ENCODE measurements at places on chromosomes 6 and 20.

DNA sequence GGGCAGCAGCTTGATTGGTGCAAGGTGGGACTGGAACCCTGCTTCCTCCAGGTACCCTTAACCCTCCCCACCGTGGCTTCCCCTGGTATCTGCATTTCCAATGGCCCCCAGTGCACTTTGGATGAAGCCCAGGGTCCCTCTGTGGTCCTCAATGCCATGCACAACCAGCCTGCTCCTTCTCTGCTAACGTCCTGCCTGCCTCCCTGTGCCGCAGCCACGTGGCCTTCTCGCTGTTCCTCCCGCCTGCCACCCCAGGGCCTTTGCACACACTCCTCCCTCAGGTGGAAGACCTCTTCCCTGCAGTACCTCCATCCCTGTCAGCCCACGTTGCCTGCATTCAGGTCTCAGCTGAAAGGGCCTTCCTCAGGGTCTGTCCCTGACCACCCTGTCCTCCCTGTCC is 101.6 kb downstream of the BMP7 start:
- no peak for DNase-seq

GRCh38 chr6:3117912-3118352 is 579 bp upstream of the BPHL start:
- no peak for DNase-seq

- DNase-seq, result no peak
These were observed 1.3 kb upstream of the BLOC1S5 start for GRCh38 chr6:8065519-8065911.

- DNase-seq, result no peak
These were observed 111.5 kb downstream of the ARHGAP18 start for GRCh38 chr6:129598244-129599187.

DNA sequence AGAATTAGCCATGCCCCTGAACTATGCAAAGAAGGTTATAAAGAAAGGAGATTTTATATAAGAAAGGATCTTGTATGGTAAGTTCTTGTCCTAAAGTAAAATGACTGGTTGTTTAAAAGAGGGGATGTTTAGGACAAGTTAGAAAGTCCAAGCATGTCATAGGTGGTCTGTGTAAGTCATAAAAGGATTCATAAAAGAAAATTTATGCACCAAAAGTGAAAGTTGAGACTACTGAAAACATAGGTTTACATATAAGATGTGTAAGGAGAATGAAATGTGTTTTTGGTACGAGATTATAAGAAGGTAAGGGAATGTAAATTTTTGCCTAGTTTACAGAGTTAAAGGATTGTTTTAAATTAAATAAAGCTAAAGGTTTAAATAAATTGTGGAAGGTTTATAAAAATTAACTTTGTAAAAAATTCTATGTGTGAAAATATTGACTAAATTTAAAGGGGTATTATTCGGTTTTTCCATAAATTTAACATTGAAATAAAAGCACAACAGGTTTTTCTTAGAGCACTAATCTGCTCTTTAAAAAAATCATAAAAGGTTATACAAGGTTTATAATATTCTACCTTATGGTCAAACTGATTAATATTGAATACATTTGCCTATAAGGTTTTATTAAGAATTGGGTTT is 93.6 kb upstream of the UST start:
- no peak for DNase-seq

- no peak for DNase-seq
These were observed 114.2 kb downstream of the MAP3K7 start for GRCh38 chr6:90472716-90473115.

DNA sequence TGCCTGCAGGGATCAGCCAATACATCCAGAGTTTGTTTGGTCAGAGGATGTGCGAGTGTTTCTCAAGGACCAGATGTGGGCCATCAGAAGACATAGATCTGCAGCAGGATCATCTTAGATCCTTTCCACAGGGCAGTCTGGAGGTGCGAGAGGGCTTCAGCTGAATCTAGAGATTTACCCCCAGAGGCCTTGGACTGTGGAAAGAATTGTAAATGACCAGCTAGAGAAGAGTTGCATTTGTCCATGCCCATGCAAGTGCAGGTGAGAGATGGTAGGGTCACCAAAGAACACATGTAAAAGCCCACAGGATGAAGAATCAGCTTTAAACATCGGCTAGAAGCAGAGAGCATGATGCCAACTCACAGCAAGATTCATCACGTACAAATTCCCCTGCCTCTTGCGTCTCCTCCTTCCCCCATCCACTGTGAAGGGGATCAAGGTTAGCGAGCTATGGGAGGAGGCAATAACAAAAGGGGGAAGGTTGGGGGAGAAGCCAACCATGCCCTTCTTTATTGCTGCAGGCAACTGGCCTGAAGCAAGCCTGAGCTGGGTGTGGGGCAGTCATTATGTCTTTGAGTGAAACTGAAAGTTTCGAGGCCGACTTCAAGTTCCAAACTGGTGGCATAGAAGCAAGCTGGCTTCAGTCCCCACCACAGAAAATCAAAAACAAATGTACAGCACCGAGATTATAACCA is 83.5 kb downstream of the SCML4 start:
- no peak for DNase-seq

DNA sequence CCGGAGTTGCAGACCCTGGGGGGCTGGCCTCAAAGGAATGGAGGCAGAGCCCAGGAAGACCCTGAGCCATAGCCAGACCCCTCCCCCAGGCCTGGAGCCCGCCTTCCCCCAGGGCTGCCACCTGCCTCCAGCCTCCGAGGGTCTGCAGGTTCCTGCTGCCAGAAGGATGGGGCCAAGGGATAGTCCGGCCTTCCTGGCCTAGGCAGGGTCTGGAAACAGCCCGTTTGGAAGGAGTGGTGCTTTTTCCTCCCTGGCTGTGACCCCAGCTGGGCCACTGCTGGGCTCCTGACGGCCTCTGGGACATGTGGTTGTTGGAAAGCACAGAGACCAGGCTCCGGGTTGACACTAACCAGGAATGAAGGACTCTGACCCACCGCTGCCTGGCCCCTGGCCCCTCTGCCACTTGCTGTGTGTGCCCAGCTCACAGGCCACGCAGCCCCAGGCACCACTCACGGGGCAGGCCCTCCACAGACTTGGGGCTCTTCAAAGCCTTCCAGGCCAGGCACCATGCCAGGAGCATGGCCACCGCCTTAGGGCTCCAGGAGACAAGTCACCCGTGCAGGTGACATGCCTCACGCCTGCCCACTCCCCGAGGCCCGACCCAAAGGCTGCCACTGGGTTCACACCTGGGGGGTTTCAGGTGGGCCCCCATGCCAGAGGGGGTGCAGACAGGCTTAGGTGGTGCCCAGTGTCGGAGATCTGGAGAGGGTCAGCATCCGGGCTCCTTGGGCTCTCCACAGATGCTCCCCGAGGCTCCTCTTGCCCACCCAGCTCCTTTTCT is 3.9 kb upstream of the LAMA5 start:
- no peak for DNase-seq

- DNase-seq, result no peak
These were observed 166.1 kb upstream of the LAMP5 start for GRCh38 chr20:9348316-9348715.

DNA sequence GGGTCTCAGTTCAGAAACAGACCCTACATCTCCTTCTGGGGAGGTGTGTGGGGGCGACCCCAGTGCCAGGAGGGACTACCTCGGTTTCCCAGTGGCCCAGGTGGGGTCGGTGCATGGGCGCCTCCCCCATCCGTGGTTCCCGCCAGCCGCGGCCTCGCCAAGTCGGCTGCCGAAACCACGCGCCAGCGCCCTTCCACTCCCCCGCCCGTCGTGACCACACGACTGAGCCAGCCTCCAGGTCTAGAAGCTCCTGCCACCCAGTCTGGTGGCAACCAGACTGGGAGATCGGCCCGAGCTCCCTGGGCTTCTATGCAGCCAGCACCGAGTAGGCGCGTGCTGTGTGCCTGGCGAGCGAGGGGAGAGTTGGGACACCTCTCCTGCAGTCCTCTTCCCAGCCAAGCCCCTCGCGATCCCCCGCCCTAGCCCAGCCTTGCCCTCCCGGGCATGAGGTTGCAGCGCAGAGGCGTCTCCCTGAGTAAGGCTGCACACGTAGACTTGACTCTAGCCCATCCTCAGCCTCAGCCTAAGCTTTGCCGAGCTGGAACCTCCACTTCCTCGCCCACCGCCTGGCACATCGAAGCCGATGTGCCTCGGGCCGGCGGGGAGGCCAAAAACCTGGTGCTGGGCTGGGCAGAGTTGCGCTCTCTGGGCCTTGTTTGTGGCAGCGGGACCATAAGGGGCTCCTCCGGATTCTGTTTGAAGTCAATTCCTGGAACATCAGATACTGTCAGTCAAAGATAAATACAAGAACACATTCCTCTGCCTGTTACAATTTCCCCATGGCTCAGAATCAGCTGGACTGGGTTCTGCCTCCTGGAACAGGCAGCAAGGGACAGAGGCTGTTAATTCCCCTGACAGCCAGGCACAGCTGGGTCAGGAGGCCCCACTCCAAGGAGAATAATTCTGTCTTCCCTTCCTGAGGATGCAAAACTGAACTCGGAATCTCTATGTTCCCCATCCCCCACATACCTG is 1.5 kb upstream of the CPNE5 start:
- DNase-seq, result no peak
